Stromal cell of bone marrow (primary cell): ENCODE measurements at places on chromosomes 16 and 17.

- DNase-seq = no peak
These were observed 2.8 kb downstream of the TOB1 start for GRCh38 chr17:50863221-50863843.

DNA sequence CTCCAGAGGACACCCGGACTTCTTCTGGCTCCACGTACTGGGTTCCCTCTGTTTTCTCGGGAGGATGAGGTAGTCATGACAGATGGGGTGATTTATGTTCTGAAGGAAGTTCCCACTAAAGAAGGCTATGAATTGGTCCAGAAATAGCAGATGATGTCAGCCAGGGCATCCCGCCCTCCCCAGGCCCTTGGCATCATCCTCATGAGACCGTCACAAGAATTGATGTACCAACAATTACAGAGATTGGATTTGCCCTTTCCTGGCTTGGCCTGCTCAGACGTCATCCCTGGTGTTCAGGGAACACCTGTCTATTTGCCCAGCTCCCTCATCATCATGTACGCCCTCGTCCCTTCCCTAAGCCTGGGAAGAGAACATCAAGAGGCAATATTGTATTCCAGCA, 102.8 kb upstream of the CCL1 start:
- no peak for DNase-seq

DNA sequence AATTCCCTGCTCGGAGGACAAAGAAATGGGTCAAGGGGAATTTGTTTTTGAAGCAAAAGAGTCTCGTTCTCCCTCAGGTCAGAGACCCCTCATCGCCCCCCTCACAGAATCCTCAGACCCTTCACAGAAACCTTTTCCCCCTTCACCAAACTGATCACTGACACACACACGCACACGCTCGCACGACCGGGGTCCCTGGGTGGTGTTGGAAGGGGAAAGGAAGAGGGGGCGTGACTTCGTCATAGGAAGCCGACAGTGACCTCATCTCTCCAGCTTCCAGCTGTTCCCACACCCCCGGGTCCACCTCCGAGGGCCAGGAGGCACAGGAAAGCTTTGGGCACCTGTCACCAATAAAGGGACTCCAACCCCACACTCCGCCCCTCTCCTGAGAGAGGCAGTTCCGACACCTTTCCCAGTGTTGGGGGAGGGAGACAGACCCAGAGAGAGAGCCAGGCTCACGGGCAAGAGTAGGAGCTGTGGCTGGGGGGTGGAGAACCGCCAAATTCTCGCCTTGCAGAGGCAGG, 1.2 kb downstream of the ASGR1 start:
- no peak for DNase-seq

- no peak for DNase-seq
These were observed 14.1 kb downstream of the CD300LG start for GRCh38 chr17:43860927-43861622.

DNA sequence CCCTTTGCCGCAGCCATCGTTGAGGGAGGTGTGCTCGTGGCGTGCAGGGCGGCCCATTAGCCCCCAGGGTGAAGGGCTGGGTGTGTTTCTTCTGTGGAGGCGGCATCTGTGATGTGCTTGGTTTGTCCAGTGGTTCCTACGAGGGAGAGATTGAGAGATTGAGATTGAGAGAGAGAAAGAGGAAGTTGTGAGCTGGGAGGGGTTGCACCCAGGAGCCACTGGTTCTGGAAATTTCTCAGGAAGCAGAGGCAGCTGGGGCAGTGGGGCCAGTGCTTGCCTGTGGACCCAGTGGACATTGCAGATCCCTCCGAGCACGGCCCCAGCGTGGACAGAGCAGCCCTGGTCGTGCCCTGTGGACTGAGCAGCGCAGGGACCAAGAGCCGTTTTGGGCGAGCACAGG, 72.0 kb upstream of the ZNF750 start:
- no peak for DNase-seq

GRCh38 chr16:20918486-20919239, 18.1 kb downstream of the LYRM1 start:
- DNase-seq = peak; percentile 75

DNA sequence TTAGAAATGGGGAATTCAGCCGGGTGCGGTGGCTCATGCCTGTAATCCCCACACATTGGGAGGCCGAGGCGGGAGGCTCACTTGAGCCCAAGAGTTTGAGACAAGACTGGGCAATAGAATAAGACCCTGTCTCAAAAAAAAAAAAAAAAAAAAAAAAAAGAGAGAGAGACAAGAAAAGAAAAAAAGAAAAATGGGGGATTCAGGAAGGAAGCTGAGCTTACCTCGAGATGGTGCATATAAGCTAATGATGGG, 150.8 kb upstream of the RPH3AL start:
- DNase-seq = no peak

DNA sequence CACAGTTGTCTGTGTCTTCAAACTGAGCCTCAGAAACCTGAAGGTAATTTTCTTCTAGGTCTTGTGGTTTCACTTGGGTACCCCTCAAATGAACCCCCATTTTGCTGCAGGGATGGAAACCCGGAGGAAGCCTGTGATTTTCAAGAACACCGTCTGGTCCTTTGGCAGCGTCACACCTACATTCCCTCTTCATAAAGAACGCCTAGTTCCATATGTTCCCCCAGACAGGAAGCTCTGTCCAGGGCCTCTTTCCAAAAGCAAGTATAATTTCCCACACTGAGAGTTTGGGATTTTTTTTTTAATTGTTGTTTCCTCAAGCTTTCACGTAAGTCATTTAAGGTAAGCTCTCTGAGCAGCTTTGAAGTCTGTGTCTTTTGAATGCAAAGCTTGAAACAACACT, 515.0 kb downstream of the TMEM114 start:
- DNase-seq = no peak

DNA sequence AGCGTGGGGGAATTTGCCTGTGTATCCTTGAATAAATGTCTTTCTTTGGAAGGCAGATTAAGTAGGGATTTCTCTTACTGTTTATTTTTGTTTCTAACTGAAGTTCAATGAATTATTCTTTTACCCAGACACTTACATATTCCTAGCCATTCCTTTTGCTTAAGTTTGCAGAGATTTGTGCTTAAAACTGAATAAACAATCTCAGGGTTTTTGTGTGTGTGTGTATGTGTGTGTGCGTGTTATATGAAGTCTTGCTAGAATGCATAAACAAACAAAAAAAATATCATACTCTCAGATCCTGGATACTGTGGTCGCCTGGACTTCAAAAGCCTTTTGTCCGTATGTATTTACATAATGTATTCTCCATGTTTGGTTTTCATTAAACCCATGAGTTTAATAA, 672.8 kb downstream of the MAF start:
- DNase-seq = no peak

DNA sequence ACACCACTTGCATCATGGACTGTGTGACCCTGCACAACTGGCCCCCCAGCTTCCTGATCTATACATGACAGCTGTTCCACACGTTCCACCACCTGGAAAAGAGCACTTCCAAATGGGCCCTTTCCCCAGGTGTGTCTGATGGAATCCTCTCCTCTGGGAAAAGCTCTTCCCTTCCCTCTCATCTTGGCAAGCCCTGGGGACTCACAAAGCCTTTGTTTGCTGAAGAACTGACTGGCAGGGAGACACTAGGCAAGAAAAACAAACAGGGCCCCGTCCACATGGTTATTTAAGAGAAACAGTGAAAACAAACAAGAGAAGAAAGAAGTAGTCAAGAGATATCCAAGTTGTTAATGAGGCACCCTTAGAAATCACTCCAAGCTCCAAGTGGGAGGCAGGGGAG, 52.6 kb downstream of the C16orf95 start:
- no peak for DNase-seq

GRCh38 chr16:26951950-26952349, 114.8 kb upstream of the C16orf82 start:
- no peak for DNase-seq

- DNase-seq = no peak
These were observed 139.4 kb upstream of the RPH3AL start for GRCh38 chr17:492022-492413.

- no peak for DNase-seq
These were observed 34.2 kb downstream of the ITGAE start for GRCh38 chr17:3766779-3767178.

DNA sequence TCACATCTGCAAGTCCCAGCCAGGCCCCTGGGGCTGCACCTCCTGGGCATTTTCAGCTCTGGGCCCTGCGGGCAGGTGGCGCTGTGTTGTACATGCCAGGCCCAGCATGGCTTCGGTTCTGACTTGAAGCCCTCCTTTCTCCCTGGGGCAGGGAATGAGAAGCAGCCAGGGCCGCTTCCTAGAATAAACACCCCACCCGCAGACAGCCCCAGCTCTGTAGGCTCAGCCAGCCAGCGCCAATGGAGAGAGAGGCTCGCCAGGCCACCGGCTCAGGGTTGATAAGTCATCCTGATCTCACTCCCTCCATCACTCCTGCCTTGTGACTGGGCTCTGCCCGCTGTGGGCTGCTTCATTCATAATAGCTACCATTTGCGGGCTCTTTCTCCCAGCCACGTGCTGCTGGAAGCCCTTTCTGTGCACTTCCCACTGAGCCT, 6.0 kb upstream of the GLIS2 start:
- peak; percentile 85 for DNase-seq

DNA sequence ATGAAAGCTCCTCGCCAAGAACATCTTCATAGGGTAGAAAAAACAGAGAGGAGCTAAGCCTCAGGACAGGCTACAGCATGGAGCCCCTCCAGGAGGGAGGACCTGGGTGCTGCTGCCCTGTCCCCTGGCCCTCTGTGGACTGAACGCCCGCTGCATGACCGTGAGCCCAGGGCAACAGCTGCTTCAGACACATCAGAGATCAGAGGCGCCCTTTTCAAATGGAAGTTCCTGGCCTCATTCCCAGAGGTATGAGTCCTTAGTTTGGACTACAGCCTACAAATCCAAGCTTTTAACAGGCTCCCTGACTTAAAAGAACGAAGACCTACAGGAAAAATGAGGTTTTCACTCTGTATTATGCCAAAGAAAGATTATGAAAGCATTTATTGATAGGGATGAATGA, 48.5 kb downstream of the ZNF18 start:
- DNase-seq = peak; percentile 82

GRCh38 chr17:33560165-33560564, 267.1 kb upstream of the ASIC2 start:
- no peak for DNase-seq

DNA sequence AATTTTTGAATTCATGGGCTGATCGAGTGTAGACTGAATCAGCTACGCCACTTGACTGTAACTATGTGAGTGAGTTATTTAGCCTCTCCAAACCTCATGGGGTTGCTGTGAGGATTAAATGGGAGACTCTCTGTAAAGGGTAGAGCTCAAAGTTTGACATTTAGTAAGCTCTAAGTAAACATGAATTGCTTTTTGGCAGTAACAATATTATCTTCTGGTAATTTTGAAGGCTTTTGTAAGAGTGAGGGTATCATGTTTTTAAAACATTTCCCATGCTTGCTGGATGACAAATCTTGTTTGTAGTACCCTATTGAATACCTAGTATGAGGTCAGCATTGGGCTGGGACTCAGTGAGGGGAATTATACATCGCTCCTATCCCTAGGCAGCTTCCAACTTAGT, 35.3 kb downstream of the MRTFB start:
- no peak for DNase-seq

GRCh38 chr17:28552176-28552999, at the start of gene UNC119:
UNC119 (minus strand) TSS chr17:28552624; CDS start chr17:28552557, 67 bp downstream.
- peak; percentile 38 for DNase-seq

- DNase-seq = no peak
These were observed 546.3 kb upstream of the CDH11 start for GRCh38 chr16:65668064-65668595.

DNA sequence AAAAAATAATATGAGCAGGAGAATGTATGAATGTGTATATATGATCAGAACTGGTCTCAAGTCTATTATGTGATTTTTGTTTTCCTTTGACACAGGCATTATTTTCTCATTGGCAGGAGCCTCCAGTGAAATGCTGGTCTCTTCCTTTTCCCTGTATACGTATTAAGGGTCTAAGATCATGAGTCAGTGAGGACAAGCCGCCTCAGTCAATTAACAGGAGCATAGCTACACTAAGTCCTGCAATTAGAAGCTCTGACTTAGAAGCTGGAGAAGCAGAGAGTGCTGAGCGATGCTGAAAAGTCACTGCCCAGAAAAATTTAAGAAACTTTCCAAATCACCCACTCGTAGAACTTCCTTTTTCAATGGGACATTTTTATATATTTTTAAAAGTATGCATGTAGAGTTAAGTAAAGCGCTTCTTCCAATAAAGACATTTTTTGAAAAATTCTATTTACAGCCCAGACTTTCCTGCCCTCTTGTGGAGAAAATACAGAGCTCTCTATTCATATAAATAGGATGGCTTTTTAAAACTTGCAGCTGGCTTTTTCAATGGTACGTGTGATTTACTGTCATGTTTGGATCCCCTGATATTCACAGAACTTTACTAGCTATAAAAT, 70.2 kb upstream of the PSMD7 start:
- peak; percentile 8 for DNase-seq

- DNase-seq = peak; percentile 38
These were observed 22.1 kb upstream of the FASN start for GRCh38 chr17:82120148-82120547.

DNA sequence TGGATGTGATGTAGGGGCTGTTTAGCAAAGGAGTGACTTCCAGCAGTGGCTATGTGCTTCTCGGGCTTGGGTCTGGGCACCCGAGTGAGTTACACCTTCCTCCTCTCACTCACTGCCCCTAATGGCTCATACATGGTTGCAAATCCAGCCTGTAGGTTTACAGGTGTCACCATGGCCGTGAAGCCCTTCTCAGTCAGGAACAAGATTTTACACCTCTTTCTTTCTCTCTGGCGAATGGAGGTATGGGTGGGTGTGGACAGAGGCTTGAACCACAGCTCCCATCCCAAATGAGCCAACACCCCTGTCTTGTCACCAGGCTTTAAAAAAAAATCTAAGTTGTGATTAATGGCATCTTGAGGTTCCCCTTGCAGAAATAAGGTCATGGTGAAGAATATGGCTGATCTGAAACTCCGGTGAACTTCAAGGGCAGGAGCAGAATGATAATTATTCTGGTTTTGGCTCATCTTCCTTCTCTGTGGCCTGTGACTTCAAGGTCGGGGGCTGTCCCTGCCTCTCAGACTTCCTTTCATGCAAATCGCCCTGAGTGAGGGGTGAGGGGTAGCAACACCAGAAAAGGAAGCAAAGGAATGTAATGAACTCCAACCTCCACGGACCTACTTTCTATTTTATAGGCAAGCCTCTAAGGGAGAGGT, 331.2 kb downstream of the MAF start:
- DNase-seq = no peak

- DNase-seq = no peak
These were observed 23.4 kb downstream of the C1QTNF1 start for GRCh38 chr17:79047291-79047920.

GRCh38 chr16:10619271-10619849, 39.0 kb upstream of the EMP2 start:
- DNase-seq = no peak

DNA sequence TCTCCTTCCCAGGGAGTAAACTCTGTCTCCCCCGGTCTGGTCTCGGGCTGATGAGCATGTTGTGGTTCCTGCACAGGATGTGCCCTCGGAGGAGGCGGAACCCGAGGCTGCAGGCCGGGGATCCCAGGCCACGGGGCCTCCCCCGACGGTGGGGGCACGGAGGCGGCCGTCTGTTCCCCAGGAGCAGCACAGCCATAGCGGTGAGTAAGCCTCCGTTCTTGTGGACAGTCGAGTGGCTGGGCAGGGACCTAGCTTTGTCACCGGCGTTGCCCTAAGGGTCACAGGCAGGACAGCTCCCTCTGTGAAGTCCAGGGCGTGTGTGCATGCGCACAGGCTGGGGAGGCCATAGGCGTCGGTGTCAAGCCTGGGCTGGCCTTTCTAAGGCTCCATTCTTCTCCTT, 3.5 kb downstream of the ZNF213 start:
- DNase-seq = no peak
